GM13977 (cell line): ENCODE measurements at places on chromosomes 3 and 15.

DNA sequence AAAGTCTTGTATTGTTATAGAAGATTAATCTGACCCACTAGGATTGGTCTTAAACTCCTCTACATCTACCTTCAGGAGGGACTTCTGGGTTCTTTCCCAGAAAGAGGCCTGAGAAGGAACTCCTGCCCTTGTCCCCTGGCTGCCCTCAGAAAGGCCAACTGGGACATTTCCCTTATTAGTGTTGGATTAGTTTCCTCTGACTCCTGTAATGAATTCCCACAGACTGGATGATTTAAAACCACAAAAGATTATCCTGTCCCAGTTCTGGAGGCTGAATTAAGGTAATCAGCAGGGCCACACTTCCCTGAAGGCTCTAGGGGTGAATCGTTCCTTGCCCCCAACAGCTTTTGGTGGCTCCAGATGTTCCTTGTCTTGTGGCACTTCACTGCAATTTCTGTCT lies 102.8 kb upstream of the NMNAT3 start:
- no peak for DNase-seq

GRCh38 chr3:53350652-53351051 lies 3.3 kb upstream of the DCP1A start:
- DNase-seq, result no peak

GRCh38 chr15:90074023-90074422 lies 28.2 kb downstream of the IDH2 start:
- no peak for DNase-seq

DNA sequence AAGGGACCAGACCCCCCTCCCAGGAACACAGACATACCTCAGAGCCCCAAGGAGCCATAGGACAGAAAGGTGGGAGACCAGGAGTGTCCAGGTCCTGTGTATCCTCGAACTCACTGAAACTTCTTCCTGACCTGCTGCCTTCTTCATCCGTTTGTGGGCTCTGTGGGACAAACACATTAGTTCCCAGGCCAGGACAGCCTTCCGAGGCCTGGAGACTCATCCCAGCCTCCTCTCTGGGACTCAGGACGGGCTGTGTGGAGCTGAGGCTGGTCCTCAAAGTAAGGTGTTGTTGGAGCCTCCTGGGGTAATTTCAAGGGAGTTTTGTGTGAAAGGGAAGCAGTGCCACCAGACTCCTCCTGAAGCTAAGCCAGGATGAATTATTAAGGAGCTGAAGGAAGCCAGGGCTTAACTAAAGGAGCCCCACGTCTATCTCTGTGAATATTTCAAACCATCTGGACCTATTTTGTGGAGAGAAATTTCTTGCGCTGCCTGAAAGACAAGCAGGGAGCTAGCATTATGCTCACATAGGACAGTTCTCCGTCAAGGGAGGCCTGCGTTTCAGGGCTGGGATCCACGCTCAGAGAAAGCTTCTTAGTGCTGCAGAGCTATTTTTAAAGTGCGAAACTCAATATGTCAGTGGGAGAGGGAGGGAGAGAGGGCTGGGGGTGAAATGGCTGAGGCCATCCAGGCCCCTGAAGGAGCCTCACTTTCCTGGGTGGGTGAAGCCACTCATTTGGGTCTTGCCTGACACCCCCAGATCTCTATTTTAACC lies 29.8 kb upstream of the PLA2G4E start:
- DNase-seq, result no peak

GRCh38 chr3:17258823-17259436 lies 374.2 kb downstream of the PLCL2 start:
- DNase-seq, result peak; percentile 52

GRCh38 chr3:13706451-13706850 lies 157.5 kb downstream of the FBLN2 start:
- DNase-seq, result no peak

- DNase-seq, result peak; percentile 35
Measured at GRCh38 chr15:56356616-56357015, 8.6 kb upstream of the TEX9 start.

GRCh38 chr3:47056705-47057104 lies 77.2 kb downstream of the NBEAL2 start:
- DNase-seq, result no peak
